ENCODE measurements at places on chromosomes 3 and 15.

- no peak for DNase-seq
These were observed 41.3 kb downstream of the CMTM7 start for GRCh38 chr3:32432711-32433530.

DNA sequence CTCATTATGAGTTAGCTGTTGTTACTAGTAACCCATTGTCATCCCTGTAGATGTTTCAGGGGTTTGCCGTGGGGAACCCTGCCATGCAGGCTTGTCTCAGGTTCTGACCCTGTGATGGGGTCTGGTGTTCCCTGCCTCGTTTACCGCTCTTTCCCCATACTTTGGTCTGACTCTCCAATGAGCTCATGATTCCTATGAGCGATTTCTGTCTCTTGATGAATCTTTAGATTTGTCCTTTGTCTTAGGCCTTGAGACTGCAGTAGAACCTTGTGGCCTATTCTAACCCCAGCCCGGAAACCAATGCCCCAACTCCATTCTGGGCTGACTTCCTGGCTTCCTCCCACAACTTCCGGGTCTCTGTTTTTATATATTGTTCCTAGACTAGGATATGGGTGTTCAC lies 11.3 kb upstream of the IQGAP1 start:
- DNase-seq, result no peak

DNA sequence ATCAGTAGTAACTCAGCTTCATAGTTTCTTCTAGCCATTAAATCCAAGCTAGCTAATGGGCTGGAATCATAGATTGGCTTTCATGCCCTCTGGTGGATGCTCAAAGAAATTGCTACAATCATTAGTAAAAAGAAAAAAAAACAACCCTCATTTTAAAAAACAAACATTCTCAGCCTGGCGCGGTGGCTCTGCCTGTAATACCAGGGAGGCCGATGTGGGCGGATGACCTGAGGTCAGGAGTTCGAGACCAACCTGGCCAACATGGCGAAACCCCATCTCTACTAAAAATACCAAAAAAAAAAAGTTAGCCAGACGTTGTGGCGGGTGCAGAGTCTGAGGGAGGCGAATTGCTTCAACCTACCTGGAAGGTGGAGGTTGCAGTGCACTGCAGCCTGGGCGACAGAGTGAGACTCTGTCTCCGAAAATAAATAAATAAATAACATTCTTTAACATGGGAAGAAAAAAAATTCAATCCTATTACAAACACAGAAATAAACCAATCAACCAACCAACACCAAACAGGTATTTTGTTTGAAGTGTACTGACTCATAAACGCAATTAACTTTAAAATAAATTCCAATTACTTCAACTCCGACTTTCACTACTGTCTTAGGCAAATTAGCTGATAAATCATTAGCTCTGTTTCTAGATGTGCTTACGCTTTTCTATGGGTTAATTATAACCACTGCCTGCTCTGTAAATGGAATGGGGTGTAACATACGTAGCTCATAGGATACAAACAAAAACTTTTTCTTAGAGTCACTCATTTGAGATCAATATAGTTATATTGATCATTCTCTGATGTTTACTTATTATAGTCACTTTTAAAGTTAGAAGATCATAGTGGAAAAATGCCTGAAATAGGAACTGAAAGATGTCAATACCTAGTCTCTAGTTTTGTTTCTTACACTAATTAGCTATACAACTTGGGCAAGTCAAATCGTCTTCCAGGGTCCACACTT lies 24.9 kb downstream of the TMEM207 start:
- peak; percentile 64 for DNase-seq

GRCh38 chr3:56005196-56005805 lies 463.0 kb downstream of the ERC2 start:
- DNase-seq, result no peak

GRCh38 chr3:45642731-45643152 lies 46.5 kb upstream of the SACM1L start:
- DNase-seq, result no peak

DNA sequence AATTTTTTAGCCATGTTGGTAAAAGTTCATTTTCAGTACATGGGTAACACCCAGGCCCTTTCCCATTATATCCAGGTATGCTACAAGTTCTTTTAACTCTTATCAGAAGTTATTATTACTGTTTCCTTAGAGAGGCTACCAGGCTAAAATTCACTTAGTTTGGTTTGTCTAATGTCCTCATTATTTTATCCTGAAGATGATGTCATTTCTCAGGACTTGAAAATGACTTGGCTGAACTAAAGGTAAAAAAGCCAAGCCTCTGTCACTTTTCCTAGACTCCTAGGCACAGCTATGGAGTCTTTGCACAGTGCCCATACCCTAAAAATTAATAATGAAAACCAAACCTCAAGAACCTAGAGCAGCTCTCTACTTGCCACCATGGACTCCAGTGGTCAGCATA lies 4.1 kb downstream of the ELL3 start:
- DNase-seq, result no peak

DNA sequence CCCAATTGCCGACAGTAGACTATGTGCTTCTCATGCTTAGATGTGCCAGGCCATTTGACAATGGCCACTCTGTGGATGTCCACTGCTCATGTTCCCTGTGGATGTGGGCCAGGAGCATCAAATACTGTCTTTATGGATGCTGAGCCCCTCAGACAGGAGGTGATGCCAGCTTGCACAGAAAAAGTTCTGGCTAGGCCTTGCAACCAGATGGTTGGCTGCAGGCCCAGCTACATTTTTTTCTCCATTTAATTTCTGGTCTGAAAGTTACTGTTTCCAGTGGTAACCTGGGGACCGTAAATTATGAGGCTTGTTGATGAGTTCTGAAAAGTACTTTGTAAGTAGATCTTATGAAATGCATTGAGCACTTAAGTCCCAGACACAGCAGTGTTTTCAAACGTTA lies 228.5 kb downstream of the CHL1 start:
- no peak for DNase-seq

DNA sequence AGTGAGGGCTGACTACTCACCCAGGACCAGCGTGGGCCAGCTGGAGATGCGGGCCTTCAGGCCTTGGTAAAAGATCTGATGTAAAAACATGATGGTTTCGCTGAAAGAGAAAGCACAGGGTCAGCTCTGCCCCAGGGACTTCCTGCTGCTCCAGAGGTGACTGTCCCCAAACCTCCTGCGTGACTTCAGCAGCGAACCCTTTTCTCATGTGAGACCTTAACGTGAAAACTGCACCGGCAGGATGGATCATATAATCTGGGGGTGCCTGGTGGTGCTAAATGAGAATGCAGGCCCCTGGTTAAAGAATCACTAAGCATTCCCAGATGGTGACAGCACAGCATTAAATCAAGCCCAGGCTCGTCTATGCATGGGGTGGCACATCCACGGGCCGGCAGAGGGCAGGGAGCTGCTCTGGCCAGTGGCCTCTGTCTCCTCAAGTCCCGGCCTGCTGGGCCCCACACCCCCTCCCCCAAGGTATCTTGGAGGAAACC lies 55.4 kb downstream of the RASGRF1 start:
- DNase-seq, result no peak

DNA sequence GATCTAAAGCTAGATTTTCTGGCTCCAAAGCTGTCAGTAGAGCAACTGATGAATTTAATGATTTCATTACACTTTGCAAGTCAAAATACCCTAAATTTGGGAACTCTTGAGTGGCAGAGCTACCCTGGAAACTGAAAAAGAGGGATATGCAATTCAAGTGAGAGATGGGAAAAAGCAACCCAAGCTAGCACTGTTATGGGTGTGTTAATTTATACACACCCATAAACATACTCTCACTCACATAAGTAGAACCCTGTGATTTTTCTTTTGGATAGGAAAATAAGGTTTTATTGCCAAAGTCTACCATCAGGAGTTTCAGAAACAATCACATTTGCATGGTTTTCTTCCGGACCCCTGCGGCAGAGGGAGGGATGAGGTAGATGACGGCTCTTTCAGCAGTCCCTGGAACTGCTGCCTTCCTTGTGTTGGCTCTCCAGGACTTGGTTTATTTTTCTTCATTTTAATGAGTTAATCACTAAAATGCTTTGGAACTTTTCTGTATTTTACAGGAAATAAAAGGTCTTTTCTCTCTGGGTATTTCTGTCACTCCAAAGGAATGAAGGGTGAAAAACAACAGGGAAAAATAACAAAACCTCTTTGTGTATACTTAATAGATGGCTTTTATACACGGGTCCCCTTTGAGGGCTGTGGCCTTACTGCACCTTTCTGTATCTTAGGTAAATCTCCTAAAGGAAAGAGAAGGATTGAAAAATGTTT lies 63.8 kb downstream of the TTC23 start:
- DNase-seq, result no peak

GRCh38 chr15:98035577-98036010 lies 75.1 kb downstream of the ARRDC4 start:
- no peak for DNase-seq

GRCh38 chr3:45218578-45219390 lies 7.3 kb downstream of the TMEM158 start:
- DNase-seq, result no peak

DNA sequence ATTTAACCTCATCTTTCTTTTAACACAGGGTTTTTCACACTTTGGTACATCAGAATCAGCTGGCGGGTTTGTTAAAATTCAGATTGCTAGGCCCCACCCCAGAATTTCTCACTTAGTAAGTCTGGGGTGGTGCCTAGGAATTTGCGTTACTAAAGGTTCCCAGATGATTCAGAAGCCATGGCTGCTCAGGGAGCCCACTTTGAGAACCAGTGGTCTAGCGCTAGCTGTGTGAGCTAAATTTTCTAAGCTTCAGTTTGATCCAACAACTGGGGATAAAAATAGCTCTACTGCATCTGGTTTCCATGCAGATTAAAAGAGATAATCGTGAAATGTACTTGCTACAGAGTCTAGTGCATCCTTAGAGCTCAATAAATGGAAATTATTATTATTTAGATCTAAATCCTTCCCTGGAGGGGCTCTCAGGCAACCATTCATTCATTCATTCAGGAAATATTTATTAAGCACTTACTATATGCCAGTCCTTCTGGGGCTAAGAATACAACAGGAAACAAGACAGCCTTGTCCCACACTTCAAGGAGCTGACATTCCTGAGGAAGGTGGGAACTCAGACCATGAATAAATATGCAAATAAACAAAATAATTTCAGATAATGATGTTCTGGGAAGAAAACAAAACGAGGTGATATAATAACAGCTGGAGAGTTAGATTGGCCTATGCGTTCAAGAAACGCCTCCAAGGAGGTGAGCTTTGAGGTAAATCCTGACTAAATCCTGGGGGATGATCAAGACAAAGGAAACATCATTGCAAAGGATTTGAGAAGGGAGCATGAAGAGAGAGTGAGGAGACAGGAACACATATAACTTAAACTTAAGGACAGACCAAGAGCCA lies 3.9 kb upstream of the CIDEC start:
- DNase-seq, result no peak

- no peak for DNase-seq
These were observed 194.6 kb downstream of the SOX2 start for GRCh38 chr3:181906338-181906737.

DNA sequence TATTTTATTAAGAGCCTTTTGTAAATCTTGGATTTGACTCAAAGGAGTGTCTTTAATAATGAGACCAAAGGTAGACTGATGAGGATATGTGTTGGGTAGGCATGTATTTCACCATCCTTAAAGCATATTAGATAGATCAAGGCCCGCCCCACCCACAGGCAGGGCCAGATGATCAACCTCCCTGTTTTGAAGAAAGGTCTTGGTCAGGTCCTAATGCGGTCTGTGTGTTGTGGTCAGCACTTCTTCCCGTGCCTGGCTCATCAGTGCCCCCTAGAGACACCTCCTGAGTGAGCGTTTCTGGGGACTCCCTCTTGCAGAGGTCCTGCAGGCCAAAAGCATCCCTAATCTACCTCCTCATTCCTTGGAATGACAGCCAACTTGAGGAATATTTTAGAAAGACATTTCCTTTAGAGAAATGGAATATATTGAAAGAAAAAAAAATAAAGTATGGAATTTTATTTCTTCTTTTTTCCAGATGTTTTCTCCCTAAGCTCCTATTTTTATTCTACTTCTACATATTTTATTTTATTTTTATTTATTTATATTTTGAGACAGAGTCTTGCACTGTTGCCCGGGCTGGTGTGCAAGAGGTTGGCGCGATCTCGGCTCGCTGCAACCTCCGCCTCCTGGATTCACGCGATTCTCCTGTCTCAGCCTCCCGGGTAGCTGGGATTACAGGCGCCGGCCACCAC lies 6.0 kb downstream of the TM4SF4 start:
- DNase-seq, result peak; percentile 86

All from NT2/D1 (cell line).